ENCODE measurements at places on chromosomes 12 and 14.

- no peak for DNase-seq
These were observed 79.3 kb upstream of the FZD10 start for GRCh38 chr12:130083002-130083401.

DNA sequence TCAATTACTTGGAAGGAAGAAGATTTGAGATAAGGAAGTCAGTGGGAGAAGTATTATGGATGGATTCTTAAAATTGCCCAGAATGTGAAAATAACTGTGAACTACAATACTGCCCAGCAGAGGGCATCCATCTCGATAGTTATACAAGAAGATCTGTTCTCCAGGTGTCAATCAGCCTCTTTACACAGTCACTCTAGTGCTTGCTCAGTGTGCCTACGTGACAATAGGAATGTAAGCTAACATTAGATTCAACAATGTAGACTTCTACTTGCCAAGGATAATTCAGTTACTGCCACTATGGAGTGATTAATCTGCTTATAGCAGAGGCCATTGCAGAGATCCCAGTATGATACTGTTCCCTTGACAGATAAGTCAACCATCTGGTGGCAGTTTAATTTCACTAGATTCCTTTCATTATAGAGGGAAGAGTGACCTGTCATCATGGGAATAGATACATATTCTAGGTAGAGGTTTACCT, 10.6 kb upstream of the MAP4K5 start:
- DNase-seq, result peak; percentile 35

DNA sequence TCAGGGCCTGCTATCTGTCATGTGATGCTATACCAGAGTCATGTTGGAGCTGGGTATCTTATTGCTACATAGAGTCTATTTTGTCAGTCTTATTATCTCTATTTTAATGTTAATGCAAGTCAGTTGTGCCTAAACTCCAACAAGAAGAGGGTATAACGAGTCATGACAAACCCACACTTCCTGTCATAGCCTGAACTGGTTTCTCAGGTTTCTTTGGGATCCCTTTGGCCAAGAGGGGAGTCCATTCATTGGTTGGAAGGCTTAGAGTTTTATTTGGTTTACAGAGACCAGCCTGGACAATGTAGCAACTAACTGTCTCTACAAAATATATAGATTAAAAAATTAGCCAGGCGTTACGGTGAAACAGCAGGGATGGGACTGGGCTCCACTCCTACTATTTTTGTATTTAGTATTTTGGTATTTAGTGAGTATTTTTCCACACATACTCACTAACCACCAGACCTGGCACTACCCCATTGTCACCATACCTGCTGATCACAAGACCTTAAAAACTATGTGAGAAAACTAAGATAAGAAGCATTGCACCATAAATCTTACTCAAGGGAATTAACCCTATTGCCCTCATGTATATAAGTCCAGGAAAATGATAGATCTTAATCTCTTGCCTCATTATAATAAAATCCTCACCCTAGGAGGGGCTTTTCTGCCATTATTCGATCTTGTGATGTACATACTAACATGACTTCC, 387.5 kb downstream of the IPO8 start:
- DNase-seq, result no peak

GRCh38 chr12:89702503-89702902, 6.1 kb downstream of the ATP2B1 start:
- no peak for DNase-seq

GRCh38 chr12:21583587-21583986, 21.1 kb downstream of the GYS2 start:
- no peak for DNase-seq

GRCh38 chr14:53152887-53153701, at the start of gene DDHD1:
TSS of gene DDHD1 (minus strand) at chr14:53153323. CDS start at chr14:53153098, 225 bp downstream.
- peak; percentile 86 for DNase-seq

DNA sequence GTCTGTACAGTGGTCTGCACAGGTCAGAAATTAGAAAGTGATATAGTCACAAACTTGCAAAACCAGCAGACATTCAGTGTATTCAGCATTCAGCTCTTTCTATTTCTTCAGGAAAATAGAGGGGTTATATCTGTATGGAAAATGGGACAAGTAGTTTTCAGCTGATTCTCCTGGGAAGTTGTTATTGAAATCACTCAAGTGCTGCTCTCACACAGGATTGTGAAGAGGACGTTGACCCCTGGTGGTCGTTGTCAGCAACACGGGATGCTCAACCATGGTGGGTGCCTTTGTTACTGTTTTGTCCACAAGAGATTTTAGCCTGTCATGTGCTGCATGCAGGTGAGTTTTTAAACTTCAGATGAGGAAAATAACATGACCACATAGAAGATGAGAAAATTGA, 981.8 kb downstream of the TMEM121 start:
- no peak for DNase-seq

- no peak for DNase-seq
These were observed 22.7 kb upstream of the MEG3 start for GRCh38 chr14:100803226-100803625.

- DNase-seq, result no peak
These were observed 45.1 kb downstream of the ARID2 start for GRCh38 chr12:45774508-45775162.

GRCh38 chr14:44914849-44915248, 46.9 kb downstream of the KLHL28 start:
- DNase-seq, result no peak

DNA sequence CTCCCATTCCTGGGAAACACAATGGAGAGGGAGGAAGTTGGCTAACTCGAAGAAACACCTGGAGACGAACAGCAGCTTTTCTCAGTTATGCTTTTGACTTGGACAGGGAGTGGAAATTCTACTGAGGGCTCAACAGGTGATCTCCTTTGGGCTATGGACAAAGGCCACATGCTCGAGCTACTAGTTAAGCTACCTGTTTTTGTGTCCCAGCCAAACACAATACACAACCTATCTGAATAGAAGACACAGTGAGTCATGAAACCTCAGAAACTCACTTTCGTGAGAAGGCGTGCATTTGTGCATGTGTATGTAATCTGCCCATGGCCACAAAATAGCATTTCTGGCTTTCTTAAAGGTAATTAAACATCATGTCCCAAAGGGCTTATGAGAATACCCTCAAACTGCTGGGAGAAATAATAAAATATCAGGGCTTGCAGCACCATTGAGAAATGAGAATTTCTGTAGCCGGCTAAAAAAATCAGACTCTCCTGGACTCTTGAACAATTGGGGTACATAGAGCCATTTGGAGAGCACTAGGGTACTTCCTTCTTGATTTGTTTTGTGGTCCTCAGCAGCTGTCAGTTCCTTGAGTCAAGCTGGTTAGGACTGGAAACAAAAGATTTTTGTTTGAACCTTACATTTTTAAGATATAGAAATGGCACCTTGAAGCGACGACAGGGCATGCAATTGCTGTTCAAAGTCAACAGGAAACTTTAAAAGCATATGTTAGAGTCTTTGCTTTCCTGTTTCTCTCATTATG, 85.5 kb upstream of the PTHLH start:
- no peak for DNase-seq
